NCI-H2029 (cell line): ENCODE measurements at places on chromosomes 3 and 15.
A peak's percentile ranks its signal among the peaks of the same experiment; 100 is the strongest.

DNA sequence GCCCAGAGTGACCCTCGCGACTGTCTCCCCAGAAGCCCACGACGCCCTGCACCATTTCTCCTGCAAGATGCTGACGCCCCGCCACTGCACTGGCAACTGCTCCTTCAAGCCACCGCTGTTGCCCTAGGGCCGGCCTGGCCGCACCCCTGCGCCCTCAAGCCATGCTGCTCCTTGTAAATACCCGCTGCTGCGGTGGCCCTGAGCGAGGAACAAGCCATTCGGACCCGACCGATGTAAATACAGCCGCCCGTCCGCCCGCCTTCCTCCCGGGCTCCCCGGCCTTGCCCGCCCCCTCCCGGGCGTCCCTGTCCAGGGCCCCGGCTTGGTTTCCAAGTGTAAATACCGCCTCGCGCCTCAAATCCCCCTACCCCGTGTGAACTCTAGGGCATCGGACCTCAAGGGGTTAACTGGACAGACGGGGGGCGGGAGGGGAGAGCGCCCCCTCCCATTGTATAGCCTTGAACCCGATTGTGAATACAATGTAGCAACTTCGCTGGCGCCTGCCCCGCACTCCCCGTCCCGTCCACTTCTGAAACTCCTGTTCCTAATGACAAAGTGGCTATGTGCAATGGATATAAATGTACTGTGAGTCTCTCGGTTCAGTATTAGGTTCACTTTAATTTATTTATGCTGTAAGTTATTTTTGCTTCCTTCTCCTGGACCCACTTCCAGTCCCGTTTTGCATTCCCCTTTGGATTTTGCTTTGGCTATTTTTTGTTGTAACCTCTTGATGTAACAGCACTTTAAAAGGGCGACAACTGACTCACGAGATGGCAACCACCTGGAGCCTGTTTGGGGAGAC is 5.9 kb downstream of the RNU6-1 start:
- no peak for DNase-seq

- no peak for DNase-seq
Observed at GRCh38 chr3:24763393-24763792, 268.7 kb upstream of the THRB start.

DNA sequence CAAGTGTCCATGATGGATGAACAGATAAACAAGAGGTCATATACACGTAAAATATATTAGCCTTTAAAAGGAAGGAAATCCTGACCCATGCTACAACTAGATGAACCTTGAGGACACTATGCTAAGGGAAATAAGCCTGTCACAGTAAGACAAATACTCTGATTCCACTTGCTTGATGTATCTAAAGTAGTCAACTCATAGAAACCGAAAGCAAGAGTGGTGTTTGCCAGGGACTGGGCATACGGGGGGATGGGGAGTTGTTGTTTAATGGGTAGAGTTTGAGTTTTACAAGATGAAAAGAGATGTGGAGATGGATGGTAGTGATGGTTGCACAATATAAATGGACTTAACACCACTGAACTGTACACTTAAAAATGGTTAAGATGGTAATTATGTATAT is 65.4 kb downstream of the C3orf70 start:
- no peak for DNase-seq

GRCh38 chr3:194880940-194881925 is 195.6 kb downstream of the FAM43A start:
- DNase-seq, result peak; percentile 59

GRCh38 chr15:84714372-84714771 is 1.6 kb downstream of the SEC11A start:
- no peak for DNase-seq

GRCh38 chr3:141418751-141419150 is 50.4 kb downstream of the ZBTB38 start:
- no peak for DNase-seq

DNA sequence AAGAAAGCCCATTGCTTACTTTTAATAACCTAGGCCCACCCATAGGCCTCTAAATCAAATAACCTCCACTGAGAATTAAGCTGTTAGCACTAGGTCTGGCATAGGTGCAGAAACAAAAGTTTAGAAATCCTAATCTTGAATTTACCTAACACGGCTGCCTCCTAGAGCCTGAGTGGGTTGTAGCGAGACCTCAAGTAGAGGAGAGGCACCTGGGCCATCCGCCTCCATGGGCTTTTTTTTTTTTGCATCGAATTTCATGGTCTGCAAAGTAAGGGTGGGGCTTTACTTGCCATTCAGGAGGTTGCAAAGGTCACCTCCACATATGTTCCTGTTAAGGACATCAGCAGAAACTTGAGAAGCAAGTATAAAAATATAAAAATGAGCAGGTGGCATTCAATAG is 6.6 kb upstream of the TPM1 start:
- no peak for DNase-seq

DNA sequence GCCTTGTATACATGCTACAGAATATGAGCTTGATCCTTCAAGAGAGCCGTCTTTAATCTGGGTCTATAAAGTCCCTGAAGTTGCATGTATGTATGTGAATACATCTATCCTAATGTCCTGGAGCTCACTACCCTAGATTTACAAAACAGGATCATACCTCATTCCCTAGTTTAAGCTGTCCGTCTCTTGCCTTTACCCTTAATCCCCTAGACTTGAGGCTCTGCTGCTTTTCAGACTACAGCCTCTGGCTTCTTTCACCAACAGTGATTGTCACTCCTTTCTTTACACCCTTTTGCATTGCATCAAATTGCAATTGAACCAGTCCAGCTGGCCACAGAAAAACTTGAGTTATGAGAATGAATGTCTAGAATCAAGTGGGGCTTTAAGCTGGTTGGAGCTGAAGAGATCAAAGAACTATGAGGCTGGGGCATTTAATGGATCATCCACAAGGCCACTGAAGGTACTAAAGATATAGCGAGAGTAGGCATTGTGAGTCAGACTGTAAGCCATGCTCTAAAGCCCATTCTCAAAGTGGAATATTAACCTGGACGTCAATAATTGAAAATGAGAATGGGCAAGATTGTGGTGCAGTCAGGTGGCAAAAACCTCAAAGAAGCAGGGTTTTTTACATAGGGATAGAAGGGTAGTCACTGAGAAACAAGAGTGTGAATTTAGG is 12.3 kb upstream of the PLD1 start:
- DNase-seq, result no peak

GRCh38 chr3:27094721-27095120 is 274.5 kb downstream of the NEK10 start:
- DNase-seq, result no peak

GRCh38 chr15:99348412-99348811 is 97.1 kb downstream of the LRRC28 start:
- DNase-seq, result no peak

GRCh38 chr3:126537730-126538281 is 13.9 kb downstream of the CHST13 start:
- peak; percentile 91 for DNase-seq

- DNase-seq, result no peak
Observed at GRCh38 chr15:101563176-101563796, 73.8 kb upstream of the PCSK6 start.

DNA sequence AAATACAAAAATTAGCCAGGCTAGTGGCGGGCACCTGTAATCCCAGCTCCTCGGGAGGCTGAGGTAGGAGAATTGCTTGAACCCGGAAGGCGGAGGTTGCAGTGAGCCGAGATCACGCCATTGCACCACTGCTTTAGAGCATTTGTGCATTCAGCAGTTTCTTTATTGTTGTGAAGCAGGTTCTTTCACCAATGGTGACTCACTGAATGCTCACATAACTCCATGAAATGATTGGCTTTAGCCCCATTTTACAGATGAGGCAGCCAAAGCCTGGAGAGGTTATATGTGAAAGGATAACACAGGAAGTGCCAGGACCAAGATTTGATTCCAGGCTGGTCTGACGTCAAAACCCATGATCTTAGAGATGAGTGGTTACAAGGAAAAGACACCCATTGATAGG is 195.2 kb downstream of the SLCO3A1 start:
- DNase-seq, result no peak

GRCh38 chr3:140599009-140599408 is 78.9 kb upstream of the TRIM42 start:
- DNase-seq, result no peak

DNA sequence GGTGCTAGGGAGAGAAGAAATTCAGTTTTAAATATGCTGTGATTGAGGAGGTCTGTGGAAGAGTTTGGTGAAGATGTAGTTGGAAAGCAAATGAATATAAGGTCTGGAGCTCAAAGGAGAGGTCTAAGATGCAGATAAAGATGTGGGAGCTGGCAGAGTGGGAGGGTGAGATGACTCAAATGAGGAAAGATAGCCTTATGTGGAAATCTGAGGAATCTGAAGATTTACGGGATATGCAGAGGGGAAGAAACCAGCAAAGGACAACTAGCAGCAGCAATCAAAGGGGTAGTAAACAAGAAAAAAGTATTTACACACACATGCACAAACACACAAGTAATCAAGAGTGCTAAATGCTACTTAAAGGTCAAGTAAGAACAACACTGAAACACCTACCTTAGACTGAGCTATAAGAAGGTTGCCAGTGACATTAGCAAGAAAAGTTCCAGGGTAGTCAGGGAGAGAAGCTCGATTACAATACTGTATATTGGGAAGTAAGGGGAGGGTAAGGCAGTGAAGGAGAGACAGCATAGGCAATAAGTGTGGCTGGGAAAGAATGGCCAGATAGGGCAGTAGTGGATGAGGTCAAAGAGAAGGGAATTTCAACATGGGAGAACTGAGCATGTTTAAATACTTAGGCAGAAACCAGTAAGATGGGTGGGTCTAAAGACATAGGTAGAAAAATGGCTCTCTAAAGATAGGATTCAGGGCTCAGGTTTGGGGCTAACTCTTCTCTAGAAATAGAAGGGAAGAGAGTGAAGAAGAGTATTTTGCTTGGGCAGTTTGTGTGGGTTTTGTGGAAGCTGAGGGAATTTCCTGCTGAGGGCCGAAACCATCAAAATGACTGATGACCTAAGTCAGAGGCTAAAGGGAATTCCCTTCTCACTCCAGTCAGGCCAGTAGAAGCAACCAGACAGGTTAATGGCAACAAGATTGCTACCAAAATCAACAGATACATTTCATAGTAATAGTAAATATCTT is 8.9 kb downstream of the CMTM6 start:
- DNase-seq, result no peak

- no peak for DNase-seq
Observed at GRCh38 chr3:56881841-56882240, 80.1 kb upstream of the ARHGEF3 start.

GRCh38 chr15:33971811-33972210 is 3.5 kb downstream of the CHRM5 start:
- DNase-seq, result no peak

DNA sequence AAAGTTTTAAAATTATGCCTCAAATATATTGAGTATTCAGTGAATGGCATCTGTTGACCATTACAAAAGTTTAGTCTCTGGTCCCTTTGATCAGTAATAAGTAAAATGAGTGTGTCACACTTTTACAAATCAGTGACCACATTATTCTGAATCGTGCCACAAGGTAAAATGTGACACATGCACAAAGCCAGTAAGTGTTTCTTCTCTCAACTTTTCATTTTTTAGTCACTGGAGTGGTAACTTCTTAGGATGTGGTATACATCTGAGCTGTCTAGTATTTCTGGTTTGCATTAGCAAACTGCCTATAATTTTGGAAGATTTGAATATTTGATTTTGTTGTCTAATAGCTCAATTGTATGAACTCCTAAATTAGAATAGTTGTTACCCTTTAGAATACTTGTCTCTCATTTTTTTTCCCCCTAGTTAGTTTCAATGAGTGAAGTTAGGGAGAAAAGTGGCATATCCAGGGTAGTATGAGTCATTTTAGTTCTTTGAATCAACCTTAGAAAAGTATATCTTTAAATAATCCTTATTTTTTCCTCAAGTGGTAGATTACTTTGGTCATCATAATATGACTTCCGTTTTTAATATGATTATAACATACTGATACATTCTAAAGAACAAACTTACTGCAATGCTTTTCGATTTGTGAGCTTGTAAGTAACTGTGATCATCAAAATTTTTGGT is 18.1 kb downstream of the DNAJC13 start:
- no peak for DNase-seq
